ENCODE measurements at places on chromosomes 6 and 20.

GRCh38 chr6:68891419-68891818 lies 256.3 kb downstream of the ADGRB3 start:
- no peak for DNase-seq

DNA sequence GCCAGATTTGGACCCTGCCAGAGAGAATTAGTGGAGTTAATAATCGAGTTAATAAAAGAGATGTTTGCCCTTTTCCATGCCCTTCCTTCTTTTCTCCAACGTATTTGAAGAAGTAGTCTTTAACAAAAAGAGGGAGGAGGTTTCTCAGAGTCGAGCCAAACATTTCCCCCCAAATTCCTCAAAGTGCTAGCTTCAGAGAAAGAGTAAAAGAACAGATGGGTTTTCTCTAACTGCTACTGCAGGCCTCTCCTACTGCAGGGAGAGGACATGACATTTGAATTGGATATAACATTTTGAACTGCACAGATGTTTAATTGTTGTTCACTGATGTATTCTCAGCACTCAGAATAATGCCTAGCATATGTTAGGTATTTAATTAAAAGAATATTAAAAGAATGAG lies 25.5 kb downstream of the RWDD2A start:
- no peak for DNase-seq

DNA sequence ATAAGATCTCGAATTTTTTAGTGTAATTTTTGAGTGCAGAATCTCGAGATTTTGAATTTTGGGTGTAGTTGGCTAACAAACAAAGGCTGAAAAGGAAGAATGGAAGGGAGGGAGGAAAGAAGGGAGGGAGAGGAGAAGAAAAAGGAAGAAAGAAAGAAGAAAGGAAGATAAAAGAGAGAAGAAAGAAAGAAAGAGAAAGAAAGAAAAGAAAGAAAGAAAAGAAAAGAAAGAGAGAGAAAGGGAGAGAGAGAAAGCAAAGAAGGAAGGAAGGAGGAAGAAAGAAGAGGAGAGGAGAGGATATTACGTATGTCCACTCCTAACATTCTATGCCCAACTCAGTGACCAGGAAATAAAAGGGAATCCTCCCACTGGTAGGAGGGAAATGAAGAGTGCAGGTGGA lies 169.6 kb downstream of the TBXT start:
- DNase-seq, result no peak

GRCh38 chr20:5369629-5370028 lies 52.9 kb upstream of the PROKR2 start:
- DNase-seq, result no peak

All from stimulated activated CD4-positive, alpha-beta T cell treated with anti-CD3 and anti-CD28 coated beads, Interleukin-15, amount 100 ng/mL, for 1 hour (primary cell).